ENCODE measurements at places on chromosomes 3 and 15.

GRCh38 chr3:9135930-9136525 is 113.4 kb downstream of the SRGAP3 start:
- DNase-seq, result no peak

DNA sequence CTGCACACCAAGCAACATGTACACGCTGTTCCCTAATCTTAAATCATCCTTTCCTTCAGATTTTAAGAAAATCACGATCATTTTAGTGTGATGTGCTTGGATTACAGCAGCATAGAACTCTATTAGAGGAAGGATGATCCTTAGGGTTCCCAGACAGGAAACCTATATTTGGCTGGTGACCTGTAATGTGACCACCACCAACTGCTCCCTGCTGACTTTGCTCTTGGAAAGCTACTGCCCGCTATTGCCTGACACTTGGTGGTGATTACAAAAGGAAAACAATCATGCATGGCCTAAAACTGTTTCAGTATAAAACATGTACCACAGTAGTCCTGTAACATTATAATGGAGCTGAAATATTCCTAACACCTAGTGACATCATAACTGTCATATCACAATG is 27.2 kb upstream of the LMOD3 start:
- no peak for DNase-seq

GRCh38 chr15:32029409-32029861 is 880 bp upstream of the CHRNA7 start:
- DNase-seq, result no peak

DNA sequence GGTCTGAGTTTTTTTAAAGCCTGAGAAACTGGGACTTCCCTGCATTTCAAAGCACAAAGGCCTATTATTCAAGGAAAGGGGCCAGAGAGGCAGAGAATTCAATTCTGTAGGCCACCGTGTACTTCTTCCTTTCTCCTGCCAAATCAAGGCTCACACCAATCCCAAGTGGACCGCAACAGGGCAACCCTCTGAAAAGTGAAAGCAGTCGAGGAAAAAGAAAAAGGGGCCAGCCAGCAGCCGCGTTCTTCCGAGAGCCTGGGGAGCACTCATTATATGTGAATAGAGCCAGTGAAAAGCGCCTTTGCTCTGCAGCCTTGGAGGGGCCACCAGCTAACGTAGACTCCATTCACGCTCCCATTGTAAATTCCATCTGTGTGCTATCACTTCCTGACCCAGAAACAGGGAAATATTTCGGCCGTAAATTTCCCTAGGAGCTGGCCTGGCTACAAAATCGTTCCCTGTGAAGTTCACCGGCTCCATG is 45.9 kb upstream of the THUMPD3 start:
- DNase-seq, result no peak

GRCh38 chr15:66819084-66819483 is 117.0 kb downstream of the SMAD6 start:
- DNase-seq, result no peak

DNA sequence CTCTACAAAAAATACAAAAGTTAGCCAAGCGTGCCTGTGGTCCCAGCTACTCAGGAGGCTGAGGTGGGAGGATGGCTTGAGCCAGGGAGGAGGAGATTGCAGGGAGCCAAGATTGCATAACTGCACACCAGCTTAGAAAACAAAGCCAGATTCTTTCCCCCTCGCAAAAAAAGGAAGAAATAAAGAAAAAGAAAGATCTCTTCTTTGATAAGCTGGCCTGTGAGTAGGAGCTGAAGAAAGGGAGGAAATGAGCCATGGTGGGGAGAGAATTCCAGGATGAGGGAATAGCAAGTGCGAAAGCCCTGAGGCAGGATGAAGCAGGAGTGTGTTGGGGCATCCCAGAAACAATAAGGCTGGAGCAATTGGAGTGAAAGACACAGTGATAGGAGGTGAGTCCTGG is 24.5 kb upstream of the TOP2B start:
- DNase-seq, result no peak

DNA sequence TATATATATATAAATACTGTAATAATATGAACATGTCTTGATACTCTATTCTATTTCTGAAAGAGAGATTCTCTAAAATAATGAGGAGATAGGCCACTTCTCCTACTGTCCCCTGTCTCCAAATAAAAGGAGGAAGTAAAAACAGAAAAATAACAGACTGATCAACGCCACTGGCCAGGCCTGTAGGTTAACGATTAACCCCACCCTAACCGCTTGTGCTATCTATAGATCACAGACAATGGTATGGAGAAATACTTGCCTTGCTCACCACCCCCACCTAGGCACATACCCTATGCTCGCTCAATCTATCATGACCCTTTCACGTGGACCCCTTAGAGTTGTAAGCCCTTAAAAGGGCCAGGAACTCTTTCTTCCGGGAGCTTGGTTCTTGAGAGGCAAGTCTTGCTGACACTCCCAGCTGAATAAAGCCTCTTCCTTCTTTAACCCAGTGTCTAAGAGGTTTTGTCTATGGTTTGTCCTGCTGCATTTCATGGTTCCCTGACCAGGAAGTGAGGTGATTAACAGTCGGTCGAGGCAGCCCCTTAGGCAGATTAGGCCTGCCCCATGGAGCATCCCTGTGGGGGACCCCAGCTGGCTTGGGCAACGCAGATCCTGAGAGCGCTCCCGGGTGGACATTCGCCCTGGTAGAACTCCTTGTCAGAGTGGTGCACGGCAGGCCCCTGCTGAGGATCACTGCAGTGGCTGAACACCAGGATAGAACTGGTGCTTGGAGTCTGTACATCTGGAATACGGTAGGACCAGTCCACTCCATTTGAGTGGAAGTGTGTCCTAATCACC is 521.8 kb upstream of the CNTN3 start:
- no peak for DNase-seq

DNA sequence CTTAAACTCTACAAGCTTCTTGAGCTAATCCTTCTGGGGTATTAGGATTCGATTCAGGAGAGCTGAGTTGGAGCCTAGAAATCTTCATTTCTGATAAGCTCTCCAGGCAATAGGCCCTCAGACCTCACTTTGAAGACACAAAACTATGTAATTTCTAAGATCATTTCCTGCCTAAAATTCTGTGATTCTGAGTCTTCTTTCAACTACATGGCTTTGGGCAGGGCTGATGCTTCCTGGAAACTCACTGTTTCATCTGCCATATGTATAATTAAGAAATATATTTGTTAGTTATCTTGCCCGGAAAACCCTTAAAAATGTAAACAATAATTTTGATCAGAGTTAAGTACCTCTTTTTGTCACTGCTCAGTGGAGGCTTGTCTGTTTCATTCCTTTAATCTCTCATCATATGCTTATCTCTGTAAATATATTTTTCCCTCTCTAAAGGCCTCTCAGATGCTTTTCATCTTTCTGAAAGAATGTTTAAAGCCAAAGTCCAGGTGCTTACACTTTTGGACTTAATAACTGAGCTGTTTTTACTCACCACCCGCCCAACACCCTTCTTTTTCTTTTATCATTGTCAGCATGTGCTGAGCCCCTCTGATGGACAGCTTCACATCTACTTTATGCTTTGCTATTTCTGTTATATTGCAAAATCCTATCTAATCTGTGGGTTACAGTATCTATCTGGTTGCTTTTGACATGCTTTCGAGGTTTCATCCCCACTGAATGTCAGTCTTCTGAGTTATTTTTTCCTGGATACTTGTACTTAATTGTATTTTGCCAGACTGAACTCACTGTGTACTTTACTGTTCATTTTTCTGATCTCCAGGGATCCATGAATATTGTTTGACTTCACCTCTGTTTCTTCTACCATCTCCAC is 38.2 kb downstream of the FILIP1L start:
- DNase-seq, result no peak

- no peak for DNase-seq
Measured at GRCh38 chr3:195609229-195609628, 25.5 kb upstream of the APOD start.

DNA sequence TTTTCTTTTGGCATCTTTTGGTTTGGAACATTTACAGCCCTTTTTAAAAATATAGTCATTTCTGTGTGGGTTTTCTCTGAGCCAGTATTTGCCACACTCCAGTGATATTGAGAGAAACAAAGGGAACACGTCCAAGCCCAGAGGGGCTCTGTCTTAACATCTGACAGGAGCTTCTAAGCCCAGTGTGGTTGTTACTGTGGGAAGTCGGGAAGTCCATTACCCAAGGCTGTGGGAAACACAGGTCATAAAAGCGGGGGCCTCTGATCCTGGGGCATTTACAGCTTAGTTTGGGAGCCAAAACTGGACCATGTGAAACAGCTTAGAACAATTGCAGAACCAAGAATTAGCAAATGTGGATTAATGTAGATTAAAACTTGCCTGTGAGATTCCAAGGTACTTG is 123.0 kb downstream of the PTPRG start:
- DNase-seq, result no peak

DNA sequence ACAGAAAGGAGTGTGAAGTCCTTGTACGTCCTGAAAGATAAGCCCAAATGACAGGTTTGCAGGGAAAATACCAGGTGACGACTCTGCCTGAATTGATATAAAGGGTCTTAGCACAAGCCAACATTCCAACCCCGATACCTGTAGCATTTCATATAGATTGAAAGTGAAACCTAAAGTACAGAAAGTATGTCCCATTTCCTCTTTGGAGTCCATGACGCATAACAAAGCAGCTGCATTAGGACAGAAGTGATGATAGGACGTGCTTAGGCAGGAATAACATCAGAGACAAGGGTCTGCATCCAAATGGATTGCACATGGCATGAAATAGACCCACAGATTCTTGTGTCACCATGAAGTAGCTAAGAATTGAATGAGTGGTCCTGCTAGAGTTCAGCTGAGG is 187.0 kb upstream of the ROBO1 start:
- no peak for DNase-seq

DNA sequence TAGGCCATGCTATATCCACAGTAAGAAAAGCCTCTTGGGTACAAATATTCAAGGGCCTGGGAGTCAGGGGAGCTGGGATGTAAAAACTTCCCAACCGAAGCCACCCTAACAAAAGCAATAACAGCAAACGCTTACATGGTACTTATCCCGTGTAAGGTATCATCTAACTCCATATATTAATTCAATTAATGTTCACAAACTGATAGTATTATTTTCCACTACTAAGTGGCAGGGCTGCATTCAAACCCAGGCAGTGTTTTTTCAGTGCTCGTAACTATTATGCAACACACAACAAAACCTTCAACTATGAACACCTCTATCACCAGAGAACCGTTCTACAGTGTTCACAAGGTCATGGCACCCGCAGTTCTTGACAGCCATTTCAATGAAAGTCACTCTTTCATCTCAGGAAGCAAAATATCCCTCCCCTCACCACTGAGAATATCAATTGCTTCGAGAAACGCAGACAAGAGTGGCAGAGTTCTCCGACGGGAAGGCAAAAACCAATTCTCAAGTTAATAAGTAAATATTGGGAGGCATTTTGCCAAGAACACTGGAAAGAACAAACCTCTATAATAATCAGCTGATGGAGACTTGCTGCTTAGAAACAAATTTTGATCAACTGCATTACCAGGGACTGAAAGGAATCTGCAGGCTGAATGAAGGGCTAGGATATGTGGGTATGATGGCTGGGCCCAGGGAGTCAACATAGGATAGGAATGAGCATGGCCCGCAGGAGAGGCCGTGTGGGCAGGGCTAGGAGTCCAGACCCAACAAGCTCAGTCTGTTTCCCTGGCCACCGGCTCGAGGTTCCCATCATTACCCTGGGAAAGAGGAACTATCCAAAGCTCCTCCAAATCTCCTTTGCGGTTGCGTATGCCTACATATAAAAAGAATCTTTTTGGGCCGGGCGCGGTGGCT is 72.3 kb downstream of the XXYLT1 start:
- DNase-seq, result no peak

- DNase-seq, result no peak
Measured at GRCh38 chr3:32686713-32687112, 1.7 kb downstream of the CNOT10 start.

- no peak for DNase-seq
Measured at GRCh38 chr3:193805448-193805847, 212.4 kb downstream of the OPA1 start.

GRCh38 chr15:57861815-57862586 is 155.5 kb downstream of the POLR2M start:
- no peak for DNase-seq

DNA sequence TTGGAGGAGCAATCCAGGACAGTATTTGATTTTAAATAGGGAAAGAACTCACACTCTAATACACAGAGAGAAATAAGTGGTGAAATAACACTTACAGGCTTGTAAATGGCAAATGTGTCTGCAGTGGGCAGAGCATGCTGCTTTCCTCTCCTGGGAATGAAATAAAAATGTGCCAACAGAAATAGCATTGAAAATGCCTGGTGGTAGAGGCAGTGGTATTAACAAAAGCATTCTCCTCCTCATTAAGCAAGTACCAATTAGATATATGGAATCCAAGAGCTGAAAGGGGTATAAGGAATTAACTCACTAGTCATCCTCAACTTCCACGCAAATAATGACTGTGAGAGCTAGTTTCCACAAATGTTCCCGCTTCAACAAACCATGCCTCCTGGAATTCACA is 364.1 kb upstream of the KCNMB2 start:
- no peak for DNase-seq

DNA sequence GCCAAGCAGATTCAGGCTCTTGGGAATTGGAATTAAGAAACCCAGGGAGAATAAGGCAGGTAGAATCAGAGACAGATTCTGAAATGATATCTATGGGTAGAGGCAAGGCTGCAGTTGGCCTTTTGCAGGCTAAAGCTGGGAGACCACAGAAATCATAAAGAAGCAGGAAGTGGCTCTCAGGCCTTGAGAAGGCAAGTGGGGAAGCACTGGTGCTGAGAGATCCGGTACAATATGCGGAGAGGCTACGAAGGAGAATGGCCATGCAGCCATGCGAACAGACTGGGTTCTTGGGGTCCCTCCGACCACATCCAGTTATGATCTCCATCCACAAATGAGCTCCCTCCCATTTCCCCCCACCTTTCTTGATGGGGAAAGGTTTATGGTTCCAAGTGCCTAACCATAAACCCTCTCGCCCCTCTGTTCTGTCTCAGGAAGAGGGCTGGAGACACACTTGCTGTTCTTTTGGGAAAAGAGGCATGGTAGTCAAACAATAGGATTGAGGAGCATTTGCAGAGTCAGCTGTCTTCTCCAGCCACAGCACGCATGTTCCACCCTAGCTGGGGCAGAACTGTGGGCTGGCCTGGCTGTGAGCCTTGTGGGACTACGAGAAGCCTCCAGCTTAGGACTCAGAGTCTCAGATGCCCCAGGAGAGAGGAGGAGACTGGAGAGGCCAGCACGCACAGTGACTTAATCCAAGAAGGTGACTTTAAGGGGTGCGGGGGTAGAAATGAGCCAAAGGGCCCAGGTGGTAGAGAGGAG is 99.6 kb downstream of the RPLP1 start:
- no peak for DNase-seq

- DNase-seq, result no peak
Measured at GRCh38 chr3:151630938-151631441, 102.7 kb upstream of the AADACL2 start.
